ENCODE measurements at places on chromosomes 7 and 10.

GRCh38 chr7:128777156-128778123 lies 1.8 kb upstream of the OPN1SW start:
- DNase-seq: no peak

GRCh38 chr7:29102558-29103151 lies 43.7 kb downstream of the CPVL start:
- peak; percentile 38 for DNase-seq

DNA sequence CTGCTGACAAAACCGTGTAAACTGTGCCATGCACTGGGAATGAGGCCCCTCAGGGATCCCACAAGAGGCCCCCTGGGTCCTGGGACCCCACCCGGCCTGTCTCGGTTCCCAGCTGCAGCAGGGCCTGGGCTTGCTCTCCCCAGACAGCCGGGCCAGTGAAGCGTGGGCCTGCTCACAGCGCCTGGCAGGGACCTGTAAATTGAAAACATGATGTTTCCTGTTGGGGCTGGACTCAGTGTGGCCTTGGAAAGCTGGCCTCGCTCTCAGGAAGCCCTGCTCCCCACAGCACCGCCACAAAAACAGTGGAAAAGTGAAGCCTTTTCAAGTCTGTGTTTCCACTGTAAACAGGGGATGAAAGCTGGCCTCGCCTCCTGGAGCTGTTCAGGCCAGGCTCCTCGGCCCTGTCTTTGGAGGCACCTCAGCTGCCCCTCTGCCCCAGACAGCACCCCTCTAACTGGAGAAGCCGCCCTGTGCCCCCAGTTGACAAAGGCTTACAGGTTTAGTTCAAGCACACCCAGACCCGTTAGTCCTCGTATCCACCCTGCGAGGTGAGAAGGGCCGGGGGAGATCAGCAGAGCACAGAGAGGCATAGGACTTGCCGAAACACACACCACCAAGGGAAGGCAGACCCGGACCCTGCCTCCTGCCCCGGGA lies 108.3 kb downstream of the ZMIZ1 start:
- no peak for DNase-seq

- DNase-seq: no peak
These were observed 68.1 kb downstream of the BMPER start for GRCh38 chr7:33973231-33974015.

DNA sequence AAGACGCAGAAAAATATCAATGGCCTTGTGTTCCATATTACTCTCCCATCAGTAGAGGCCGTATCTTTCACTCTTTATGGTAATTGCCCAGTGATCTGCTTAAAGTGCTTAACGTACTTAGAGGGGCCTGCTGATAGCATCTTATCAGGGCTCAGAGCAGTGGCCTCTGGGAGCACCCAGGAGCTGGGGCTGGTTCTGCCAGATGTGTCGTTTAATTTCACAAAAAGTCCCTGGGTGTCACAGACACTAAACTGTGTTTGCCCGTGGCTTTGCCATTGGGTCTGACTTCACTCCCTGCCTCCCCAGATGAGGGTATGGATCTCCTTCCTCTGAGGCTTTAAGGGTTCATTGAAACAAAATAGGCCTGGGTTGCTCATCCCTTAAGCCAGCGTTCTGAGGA lies 435.3 kb downstream of the GATA3 start:
- DNase-seq: no peak

GRCh38 chr7:141752634-141753033 lies 11.3 kb upstream of the TAS2R3 start:
- DNase-seq: peak; percentile 14

DNA sequence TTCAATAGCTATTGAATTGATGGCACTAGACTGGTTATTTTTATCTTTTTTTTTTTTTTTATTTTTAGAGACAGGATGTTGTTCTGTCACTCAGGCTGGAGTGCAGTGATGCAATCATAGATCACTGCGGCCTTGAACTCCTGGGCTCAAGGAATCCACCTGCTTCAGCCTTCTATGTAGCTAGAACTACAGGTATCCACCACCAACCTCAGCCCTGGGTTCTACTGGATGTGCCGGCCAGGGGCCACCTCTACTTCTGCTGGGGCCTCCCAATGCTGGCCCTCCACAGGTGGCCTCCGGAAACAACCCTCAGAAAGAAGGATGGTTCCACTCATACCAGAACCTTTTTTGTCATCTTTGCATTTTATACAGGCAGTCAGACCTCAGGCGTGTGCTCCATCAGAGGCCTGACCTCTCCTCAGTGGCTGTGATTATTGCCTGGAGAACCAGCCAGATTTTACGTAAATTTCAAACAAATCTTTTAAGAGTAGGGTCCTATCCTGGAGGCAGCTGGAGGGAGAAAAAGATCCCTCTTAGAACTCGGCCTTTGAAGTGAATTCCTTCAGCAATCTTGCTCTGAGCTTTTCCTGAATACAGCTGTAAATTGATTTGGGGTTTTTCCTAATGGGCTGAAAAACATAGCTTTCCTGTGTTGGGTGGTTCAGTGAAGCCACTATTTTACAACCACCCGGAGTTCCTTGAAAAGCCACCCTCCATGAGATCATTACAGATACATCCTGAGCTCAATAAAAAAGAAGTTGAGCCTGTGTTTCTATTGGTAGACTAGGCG lies 110.0 kb downstream of the SPAG6 start:
- DNase-seq: no peak

DNA sequence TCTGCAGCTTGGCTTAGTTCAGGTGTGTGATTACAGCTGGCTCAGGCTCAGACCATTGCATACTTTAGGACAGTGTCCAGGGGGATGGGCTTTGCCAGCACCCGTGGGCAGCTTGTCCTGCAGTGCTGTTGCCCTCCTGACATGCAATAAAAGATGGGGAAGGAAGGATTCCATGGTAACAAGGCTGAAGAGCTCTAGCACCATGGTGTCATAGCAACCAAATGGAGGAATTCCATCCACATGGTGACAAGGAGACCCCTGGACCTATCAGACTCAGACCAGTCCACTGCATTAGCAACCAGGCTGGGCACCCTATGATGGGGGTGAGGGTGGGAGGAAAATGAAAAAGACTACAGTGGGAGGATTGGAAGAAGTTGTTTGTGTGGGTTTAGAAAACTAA lies 49.9 kb downstream of the SORCS3 start:
- DNase-seq: no peak

DNA sequence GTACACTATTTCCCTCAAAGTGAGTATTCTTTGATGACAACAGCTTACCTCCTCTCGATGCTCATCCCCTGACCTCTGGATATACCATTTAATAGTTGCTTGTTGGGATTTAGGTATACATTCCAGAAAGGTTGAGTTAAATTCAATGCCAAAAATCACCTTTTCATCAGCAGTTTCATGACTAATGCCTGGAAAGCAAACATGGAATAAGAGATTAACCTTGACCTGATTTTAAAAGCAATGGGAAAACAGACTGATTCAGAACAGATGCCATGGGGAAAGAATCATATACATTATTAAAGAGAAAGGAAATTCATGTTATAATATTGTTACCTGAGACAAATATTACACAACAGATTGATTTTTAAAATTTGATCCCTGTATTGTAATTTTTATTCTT lies 180.1 kb downstream of the SEMA3D start:
- no peak for DNase-seq

GRCh38 chr10:17644485-17644943 lies 563 bp downstream of the STAM start:
- no peak for DNase-seq

- DNase-seq: no peak
These were observed 12.7 kb upstream of the DOCK1 start for GRCh38 chr10:126892226-126893175.

DNA sequence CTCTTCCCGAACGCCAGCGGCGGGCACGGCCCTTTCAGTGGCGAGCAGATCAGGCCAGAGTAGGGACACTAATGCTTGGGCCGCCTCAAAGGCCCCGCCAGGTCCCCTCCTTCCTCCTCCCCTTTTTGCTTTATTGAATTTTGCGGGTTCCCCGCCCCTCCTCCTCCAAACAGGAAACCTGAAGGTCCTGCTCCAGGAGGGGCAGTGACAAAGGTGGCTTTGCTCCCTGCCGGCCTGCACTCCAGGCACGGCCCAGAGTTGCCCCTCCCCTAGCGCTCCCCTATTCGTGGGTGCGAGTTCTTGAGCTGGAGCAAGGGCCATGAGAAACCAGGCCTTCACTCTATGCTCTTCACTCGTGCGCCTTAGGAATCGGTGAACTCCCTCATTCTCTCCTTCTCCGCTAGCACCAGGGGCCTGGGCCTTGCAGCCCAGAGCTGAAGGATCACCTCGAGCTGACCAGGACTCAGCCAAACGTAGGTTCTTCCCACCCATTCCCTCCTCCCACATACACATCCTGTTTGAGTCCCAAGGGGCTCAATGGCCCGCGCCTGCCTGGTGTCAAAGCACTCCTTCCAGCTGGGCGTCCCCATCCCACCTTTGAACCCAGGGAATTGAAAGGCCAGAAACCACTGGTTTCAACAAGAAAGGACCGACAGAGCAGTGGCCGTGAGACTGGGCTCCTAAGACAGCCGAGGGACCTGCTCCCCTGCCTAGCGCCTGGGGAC lies 619 bp upstream of the HOXA6 start:
- no peak for DNase-seq

DNA sequence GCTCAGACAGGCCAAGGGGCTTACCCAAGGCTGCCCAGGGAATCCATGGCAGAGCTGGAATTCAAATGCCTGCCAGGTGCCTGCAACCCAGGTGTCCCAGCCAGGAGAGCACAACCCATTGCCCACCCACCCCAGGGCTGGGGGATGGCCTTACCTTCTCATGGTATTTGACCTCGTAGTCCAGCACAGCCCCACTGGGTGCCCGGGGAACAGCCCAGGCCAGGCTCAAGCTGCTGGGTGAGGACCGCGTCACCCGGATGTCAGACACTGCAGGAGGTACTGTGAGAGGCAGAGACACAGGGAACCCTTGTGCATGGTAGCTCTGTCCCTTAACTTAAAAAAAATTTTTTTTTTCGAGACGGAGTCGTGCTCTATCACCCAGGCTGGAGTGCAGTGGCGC lies 9.0 kb downstream of the EPHB4 start:
- DNase-seq: no peak

GRCh38 chr7:64407148-64407547 lies 93.4 kb downstream of the ZNF736 start:
- no peak for DNase-seq

- no peak for DNase-seq
These were observed 8.2 kb downstream of the EMX2 start for GRCh38 chr10:117550599-117551329.

DNA sequence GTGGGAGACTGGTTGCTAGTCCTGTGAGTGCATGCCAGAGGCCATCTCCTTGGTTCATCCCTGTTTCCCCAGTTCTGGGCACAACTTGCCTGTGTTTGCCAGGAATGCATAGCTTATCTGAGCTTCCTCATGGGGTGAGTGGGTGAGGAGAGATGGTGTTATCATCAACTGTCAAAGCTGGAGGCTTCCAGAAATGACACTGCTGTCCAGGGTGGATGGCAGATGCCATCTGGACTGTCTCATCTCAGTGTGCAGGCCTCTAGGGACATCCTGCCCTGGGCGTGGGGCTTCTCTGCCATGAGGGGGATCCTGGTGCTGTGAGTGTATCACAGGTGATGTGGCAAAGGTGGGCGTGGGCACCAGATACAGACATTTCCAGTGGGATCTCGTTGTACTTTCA lies 328.6 kb downstream of the DPP6 start:
- no peak for DNase-seq

DNA sequence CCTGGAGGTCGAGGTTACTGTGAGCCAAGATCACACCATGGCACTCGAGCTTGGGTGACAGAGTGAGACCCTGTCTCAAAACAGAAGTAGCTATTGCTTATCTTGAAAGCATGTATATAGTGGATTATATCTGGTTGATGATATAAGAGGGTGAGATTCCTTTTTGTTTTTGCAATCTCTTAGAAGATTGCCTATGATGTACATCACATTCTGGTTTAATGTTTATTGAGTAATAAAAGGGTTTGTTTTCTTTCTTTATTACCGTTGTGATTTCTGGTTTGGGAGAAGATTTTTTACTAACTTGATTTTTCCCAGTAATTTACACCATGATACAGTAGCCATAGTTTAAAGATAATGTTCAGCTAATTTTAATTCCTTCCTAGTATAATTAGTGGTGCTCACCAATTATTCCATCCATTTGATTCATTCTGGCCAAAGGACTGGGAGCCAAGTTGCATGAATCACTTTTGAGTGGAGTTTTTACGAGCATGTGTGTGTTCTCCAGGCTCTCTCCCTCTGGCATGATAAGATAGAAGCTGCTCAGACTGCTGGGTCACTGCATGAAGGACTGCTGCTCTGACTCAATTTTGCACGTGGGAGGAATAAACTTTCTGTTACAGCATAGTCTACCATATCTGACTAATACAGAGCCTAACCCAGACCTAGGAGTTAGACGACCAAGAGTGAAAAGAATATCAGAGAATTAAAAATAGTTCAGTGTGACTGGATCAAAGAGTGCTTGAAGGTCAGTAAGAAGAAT lies 13.5 kb upstream of the TSPAN13 start:
- peak; percentile 82 for DNase-seq

- no peak for DNase-seq
These were observed 620.8 kb upstream of the AUTS2 start for GRCh38 chr7:68977385-68978055.

DNA sequence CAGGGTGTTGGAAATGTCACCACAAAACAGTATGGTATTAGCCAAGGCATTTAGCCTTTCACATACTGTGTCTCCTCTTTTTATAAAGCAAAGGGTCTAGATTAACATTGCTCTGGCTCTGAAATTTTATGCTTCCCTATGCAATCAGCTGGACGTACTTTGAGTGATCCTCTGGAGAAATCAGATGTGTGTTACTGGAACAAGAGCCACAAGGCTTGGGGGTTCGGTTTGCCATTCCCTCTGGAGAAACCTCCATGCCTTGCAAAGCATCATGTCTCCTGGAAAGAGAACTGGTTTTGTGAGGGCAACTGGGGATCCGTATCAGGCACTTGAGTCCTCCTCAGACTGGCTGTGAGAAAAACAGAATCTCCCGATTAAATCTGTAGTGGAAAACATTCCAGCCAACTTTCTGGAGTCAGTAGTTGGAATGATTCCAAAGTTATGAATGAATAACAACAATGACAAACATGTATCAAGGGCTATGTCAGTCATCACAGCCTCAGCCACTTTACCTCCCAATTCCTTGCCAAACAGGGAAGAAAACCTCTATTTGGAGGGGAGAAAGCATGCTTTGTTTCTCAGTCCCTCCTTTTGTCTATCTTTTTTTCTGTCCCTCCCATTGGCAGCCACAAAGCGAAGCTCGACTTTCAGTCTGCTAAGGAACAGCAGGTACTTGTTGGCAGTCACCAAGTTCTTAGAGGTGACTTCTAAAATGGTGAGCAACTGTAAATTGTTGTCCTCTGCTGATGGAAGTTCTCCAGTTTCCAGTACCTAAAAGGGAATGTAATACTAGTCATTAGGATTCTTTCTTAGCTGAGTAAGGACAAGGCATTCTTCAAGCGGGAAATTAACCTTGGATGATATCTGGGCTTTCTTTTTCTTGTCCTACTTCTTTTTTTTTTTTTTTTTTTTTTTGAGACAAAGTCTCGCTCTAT lies 864.8 kb upstream of the AUTS2 start:
- no peak for DNase-seq

DNA sequence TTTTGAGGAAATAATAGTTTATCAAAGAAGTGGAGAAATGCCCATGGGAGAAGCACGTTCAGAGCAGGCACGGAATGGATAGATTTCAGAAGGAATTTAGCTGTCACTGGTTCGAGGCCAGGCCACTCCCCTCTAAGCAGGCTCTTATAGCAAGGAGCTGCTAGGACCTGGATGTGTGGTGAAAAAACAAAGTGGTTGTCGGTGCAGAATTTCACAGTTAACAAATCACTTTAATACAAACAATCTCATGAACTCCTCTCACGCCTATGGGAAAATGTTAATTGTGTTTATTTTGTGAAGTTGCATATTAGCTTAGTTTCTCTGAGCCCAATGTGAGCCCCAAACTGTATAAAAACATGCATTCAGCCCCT lies 176.3 kb downstream of the PKD1L1 start:
- no peak for DNase-seq

Data from hematopoietic multipotent progenitor cell treated with erythropoietin and hydrocortisone succinate and interleukin-3 and kit ligand, for 15 days (in vitro differentiated cells).